Epithelial cell of proximal tubule (primary cell): ENCODE measurements at places on chromosomes 2 and 18.

GRCh38 chr2:127811397-127812321, 688 bp upstream of the WDR33 start:
- no peak for DNase-seq

DNA sequence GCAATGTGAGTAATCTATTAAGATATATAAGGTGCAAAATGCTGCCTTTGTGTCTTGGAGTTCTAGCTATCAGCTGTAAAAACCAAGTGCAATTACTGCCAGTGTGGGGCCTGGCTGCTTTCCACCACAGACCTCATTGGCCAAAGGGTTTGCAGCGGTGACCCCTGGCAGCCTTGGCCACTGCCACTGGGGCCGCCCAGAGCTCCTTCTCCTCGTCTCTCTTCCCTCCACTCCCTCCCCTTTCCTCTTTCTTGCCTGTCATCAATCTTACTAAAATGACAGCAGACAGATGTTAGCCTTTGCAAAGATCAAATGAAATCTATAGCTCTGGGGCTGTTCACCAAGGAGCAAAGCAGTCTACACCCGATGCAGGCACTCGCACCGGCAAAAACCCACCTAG, 986.3 kb downstream of the BCL11A start:
- no peak for DNase-seq

DNA sequence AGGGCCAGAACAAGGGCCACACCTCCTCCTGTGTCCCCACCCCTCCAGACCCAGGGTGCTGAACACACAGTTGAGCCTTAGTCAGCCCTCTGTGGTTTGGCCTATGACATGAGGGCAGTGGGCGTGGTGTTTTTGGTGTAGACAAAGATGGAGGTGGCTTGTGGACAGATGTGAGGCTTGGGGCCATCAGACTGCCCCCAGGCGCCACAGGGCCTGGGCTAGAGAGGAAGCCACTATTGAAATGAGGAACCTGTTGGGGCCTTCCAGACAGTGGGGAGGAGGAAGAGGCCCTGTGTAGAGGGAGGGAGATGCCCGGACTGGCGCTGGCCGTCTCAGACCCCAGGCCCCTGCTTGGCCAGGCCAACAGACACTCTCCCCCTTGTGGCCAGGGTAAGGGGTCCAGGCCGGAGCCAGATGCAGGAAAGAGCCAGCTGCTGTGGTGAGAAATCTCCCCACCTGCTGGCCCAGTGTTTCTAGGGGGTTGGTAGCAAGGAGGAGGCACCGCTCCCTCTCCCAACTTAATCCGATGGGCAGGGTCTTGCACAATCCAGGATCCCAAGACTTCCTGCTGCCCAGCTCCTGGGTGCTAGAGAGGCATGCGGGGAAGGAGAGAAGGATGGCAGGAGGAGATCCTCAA, 53.8 kb downstream of the SMAD7 start:
- no peak for DNase-seq

- DNase-seq: no peak
These were observed 28.0 kb downstream of the ACKR3 start for GRCh38 chr2:236597629-236598028.
